Head of caudate nucleus (tissue), 42 donors: ENCODE measurements at places on chromosomes 7 and 10.
A peak's percentile ranks its signal among the peaks of the same experiment; 100 is the strongest.

DNA sequence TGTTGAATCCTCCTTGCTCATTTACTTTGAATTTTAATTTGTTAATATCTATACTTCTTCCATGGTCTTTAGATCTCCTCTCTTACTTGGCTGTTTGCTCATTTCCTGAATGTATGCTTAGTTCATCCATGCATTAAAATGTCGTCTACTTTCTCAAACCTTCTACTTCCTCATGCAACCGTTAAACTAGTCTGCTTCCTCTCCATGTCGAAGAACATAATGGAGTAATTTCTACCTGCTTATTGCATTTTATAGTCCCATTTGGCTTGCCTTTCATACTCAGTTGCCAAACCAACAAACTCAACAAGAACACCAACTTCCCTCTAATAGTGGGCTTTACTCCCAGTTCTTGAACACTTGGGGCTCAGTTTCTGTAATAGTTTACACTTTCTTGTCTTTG is 43.8 kb upstream of the SEMA3D start:
- DNase-seq: no peak

DNA sequence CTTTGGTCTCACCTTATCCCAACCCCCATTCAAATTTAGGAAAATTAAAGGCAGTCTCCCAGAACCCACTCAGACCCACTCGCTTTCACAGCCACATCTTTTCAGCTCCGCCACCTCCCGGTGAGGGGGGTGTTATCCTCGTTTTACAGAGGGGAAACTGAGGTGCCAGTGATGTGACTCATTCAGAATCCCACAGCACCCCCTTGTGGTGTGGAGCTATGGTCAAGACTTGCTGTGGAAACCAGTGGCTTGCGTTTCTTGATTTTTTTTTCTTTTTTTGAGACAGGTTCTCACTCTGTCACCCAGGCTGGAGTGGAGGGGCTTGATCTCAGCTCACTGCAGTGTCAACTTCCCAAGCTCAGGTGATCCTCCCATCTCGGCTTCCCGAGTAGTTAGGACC is 27.6 kb downstream of the SLC35G1 start:
- peak; percentile 6 for DNase-seq

DNA sequence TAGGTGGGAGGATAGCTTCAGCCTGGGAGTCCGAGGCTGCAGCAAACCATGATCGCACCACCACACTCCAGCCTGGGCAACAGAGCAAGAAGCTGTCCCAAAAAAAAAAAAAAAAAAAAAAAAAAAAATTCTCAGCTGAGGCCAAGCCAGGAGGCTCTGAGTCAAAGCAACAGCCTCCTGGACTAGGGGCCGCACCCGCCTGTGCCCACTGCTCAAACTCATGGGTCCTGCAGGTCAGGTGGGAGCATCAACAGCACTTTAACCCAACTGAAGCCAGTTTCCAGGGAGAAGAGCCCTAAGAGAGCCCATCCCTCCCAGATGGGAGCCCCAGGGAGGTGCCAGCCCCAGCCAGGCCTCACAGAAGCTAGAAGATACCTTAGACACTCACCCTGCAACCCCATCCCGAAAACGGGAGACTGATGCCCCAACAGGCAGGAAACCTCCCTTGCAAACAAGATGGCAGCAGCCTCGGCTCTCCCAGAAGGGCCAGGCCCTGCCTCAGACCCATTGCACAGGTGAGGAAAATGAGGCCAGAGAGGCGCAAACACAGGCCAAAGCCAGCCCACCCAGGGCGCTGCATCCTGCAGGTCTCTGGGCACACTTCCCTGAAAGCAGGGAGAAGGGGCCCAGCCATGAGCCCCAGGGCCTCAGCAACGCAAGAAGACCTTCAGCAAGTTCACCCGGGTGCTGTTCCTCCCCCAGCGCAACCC is 11.0 kb downstream of the PDGFA start:
- DNase-seq: no peak

DNA sequence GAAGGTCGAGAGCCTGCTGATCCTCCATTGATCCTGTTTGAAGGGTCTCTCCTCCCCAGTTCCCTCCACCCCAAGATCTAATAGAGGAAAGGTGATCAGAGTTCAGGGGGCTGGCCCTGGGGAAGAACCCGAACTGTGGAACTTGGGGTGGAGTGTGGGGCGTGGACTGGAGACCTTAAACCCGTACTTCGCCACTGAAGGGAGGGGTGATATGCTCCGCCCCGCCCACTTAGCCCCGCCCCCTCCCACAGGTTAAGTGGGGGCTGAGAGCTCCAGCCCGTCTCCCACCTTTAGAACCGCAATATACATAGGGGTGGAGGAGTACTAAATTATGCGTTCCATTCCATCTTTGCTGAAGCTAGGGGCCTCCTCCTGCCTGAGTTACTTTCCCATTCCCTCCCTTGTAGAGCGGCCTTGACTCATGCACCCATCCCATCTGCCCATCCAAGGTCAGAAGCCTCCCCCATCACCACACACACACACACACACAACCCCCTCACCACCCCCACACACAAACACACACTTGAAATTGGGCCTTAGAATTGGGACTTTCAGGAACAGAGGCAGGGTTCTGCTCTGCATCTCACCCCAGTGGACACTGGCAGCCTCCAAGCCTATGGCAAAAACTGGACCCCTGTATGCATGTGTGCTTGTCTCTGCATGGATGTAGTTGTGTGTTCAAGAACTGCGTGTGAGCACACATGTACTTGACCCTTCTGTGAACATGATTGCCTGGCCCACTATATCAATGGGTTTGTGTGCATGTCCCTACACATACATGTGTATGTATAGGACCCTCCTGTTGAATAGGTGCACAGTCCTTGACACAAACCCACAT is 991 bp downstream of the SEMA4G start:
- DNase-seq: no peak

- no peak for DNase-seq
Observed at GRCh38 chr7:32890010-32890792, 1.4 kb downstream of the KBTBD2 start.

DNA sequence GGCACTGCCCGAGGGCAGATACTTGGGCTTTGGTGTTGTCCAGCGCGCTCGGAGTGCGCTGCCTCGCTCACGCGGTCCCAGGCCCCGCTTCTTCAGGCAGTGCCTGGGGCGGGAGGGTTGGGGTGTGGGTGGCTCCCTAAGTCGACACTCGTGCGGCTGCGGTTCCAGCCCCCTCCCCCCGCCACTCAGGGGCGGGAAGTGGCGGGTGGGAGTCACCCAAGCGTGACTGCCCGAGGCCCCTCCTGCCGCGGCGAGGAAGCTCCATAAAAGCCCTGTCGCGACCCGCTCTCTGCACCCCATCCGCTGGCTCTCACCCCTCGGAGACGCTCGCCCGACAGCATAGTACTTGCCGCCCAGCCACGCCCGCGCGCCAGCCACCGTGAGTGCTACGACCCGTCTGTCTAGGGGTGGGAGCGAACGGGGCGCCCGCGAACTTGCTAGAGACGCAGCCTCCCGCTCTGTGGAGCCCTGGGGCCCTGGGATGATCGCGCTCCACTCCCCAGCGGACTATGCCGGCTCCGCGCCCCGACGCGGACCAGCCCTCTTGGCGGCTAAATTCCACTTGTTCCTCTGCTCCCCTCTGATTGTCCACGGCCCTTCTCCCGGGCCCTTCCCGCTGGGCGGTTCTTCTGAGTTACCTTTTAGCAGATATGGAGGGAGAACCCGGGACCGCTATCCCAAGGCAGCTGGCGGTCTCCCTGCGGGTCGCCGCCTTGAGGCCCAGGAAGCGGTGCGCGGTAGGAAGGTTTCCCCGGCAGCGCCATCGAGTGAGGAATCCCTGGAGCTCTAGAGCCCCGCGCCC is at the start of gene NPY:
TSS of gene NPY (plus strand) at position 294 of the 802 bp plus-strand sequence. CDS start 1,051 bp downstream, outside the sequence.
- DNase-seq: no peak

DNA sequence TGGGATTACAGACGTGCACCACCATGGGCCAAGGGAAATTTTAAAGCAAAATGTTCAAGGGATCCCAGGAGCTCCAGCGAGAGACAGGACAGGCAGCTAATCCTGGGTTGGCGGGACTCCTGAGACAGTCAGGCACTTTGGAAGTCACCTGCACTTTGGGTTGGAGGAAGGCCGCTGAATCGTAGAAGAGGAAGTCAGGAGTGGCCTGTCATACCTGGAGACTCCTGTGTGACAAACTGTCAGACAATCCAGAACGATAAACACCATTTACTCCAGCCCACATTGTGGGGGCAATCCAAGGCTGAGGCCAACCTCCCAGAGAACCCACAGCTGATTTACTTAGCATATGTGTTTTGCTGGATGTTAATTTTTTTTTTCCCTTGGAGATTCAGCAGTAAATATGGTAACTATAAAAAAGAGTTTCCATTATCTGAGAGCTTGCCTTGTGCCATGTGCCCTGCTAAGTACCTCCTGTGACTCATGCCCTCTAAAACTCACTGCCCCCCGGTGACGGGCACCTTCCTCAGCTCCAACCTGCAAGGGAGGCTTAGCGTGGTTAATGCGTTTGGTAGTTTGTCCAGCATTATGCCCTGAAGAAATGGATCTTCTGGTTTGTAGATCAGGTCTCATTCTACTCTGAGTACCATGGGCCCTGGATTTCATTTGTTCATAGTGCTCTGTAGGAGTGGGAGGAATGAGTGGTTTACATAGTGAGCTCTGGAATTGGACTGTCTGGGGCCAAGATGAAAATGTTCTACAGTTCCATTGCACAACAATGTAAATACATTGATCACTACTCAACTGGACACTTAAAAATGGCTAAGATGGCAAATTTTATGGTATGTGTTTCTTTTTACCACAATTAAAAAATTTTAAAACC is 50.9 kb downstream of the ICA1 start:
- DNase-seq: no peak

- no peak for DNase-seq
Observed at GRCh38 chr10:110074758-110075671, 67.2 kb downstream of the ADD3 start.

DNA sequence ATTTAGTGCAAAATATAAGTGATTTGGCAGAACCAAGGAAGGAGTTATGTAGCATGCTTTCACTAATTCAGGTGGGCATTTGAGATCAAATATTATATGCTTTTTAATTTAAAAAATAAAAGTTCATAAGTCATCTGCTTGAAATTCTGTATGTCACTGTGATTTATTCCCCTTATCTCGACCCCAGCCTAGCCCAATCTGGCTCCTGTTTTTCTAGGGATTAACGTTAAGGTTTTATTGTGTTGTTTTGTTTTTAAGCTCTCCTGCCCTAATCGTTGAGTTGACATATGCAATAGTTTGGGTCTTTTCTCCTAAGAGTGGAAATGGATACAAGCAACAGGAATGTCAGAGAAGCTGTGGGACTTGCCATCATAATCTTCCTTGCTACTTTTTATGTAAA is 42.6 kb downstream of the WIPF3 start:
- DNase-seq: no peak

DNA sequence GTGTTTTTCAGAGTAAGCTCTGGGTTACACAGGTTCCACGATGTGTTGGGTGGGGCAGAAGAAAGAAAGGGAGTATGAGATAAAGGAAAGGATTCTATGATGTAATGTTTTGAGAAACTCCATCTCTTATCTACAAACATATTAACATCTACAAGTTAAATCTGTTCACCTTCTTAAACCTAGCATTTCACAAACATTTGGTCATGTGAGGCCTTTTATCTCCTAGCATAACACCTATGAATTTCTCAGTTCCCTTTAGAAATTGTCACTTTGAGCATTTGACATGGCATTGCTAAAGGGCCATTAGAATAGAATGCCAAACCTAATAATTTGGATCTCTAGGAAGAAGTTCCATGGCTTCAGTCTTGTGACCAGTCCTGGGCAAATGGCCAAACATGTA is 217.1 kb upstream of the AOAH start:
- no peak for DNase-seq

- DNase-seq: no peak
Observed at GRCh38 chr7:105673367-105674084, 92.2 kb upstream of the EFCAB10 start.

DNA sequence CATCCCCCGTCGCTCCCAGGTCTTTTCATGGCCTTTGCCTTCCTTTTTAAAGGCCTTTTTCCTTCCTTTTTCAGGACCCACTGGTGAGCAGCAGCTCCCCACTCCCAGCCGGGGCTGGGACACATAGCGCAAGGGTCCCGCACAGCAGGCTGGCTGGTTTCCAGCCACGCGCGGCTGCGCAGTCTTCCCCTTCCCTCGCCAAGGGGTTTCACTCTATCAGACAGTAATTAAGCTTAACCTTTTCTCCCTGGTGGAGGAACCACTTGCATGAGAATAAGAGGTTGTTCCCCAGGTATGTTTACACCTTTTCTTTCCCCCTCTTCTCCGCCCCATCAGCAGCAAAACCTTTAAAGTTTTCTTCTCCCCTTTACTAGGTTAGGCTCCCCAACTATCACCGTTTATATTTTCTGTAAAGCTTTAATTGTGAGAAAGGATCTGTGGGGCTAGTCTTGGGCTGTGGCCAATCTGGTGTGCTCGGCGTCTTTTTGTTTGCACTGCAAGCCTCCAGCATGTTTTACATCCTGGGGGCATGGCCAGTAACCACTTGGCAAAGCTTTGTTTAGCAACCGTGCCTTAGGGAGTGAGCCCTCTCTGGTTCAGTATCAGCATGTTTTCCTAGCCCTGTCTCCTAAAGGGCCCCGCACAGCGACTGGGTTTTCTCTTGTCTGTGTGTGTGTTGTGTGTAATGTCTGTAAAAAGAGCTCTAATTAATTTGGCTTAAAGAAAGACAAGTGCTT is 219.6 kb downstream of the PHF14 start:
- no peak for DNase-seq

DNA sequence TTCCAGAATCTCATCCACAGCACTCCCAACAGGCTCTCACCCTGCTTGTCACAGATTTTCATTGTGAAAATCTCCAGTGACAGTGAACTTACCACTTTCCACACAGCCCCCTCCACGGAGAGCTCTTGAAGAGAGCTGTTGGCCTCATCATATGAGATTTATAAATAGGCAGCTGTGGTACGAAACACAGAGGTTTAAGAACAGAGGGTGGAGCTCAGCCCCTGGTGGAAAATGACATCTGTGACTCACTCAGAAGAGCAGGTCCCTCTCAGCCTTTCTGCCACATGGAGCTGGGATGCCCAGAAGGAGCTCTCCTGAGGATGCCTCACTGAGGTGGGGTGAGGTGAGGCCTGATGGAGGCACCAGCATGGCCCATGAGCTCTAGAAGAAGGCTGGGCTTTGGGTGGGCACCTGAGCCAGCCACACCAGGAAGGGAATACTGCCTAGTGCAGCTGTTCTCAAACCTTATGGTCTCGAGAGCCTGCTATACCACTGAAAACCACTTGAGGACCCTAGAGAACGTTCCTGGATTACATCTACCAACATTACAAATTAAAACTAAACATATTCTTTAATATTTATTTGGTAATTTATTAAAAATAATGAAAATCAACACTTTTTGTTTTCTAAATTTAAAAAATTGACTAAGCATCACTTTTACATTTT is 25.8 kb upstream of the EEPD1 start:
- no peak for DNase-seq

- peak; percentile 22 for DNase-seq
Observed at GRCh38 chr7:157271315-157271990, 65.4 kb upstream of the DNAJB6 start.

- no peak for DNase-seq
Observed at GRCh38 chr7:28516390-28517172, 104.3 kb downstream of the CREB5 start.

GRCh38 chr7:2281541-2281940 is 32.7 kb downstream of the SNX8 start:
- no peak for DNase-seq
